Epithelial cell of proximal tubule (primary cell): ENCODE measurements at places on chromosomes 7 and 10. TPM values are rescaled to one million over a fixed set of nuclear protein-coding genes. Genes with fewer than 3 reads are reported as not detected.

GPR15LG gene
- total RNA-seq, result 1.0 TPM in 1 of 2 replicates, not detected in the other

DNA sequence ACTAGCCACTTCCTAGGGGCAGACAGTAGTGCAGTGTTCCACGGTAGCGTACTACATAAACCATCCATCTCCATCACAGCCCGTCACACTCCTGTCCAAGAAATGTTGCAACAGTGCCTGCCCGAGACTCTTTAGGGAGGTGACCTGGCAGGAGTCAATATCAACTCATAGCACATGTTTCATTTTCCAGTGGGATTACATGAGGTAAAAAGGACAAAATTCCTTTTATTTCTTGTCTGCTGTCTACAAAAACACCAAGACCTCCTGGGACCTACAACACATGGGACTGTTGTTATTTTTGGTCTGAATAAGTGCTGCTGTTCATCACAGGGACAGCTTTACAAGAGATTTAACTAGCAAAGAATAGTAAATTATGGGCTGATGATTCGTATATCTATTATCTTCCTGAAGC is 99.9 kb downstream of the MPP7 start:
- DNase-seq, result no peak

- DNase-seq, result no peak
These were observed 7.2 kb downstream of the MINDY4 start for GRCh38 chr7:30778255-30779025.

EPO gene
- not detected in 2 replicates for total RNA-seq

CDH23 gene
- total RNA-seq, result under 0.01 TPM in 1 of 2 replicates, not detected in the other

DNA sequence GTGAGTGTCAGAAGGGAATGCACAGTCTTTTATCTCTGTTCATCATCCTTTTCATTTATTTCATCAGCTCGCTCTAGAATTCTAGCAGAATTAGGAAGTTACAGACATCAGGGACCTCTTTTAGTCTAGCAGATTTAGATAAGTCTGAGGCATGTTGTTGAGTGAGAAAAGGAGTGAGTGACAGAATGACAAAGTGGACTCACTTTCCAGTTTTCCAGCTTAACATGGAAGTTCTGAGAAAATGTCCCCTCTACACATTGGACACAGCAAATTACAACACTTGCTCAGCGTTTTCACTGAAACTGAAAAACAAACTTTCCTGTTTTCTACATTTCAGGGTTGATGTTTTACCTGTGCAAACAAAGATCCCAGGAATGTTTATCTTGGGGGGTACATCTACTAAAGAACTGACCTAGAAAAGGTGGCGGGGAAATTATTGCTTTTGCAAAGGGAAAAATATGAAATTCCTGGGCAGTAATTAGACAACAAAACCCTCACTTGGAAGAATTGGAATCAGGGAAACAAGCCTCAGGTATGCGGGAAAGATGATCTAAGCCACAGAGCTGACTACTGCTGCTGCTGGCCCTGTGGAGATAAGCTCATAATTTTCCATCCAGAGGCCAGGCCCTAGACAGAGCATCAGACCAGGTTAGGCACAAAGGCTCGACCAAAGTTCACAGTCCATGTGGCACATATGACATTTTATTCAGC is 14.6 kb upstream of the CYP3A5 start:
- no peak for DNase-seq

GRCh38 chr7:92765725-92766124 is 70.6 kb downstream of the CDK6 start:
- DNase-seq, result no peak

DNA sequence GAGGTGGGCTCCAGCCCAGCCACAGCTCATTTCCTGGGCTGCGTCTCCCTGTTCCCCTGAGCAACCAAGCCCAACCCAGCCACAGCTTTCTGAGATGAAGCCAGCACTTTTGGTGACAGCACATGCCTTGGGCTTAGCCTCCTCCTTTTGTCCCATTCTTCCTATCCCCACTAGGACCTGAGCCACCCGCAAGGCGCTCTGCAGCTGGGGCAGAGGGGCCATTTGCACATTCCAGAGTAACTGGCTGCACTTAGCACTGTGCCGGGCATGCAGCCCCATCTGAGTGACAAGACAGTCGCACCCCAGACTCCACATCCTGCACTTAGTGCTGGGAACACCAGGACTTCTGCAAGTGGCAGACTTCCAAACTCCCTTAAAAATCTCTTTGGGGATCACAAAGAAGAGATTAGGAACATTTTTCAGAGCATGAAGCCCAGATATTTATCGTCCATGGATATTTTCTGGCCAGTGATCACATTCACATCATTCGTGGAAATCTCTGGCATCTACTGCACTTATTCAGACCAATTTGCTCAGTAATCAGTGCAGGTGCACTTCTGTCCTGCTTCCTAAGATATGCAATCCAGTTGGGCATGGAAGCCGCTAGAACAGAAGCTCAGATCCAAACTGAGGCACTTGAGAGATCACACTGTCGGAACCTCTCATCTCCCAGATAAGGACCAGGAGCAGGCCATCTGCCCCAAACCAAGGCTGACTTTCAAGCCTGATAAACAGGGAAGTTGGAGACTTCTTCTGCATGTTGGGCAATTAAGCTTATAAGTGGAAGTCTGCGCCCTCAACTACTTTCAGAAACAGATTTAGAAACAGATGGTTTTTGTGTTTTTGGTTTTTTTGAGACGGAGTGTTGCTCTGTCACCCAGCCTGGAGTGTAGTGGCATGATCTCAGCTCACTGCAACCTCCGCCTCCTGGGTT is 26.4 kb downstream of the CHST15 start:
- no peak for DNase-seq

DNA sequence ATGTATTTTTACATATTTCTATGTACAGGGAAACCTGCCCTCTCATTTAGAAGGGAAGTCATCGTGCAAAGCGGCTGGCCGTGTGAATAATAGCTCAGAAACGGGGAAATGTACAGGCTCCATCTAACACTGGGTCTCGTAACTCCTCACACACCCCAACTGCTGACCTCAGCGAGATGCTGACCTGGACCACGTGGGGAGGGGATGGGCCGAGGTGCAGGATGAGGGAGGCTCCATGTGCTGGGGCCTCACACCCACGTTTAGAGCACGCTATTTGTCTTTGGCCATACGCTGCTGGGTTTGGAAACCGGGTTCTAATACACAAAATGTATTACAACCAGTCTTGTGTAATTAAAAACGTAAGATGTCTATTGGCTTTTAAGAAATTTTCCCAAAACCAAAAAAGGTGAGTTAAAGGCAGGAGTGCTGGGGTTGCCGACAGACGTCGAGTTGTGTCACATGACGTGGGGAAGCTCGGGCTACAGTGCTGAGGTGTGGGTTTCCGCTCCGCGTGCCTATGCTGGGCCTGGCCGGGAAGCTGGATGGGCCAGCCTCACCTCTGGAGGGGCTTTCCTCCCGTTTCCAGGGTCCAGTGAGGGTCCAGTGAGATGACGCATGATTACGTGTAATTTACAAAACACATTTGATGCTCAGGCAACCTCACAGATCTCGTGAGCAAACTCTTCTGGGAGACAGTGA is 215.6 kb downstream of the DNAJB6 start:
- DNase-seq, result no peak

OR2A5 gene
- total RNA-seq, result not detected in 2 replicates
